Stimulated activated CD4-positive, alpha-beta T cell treated with anti-CD3 and anti-CD28 coated beads, Interleukin-2, amount 100 ng/mL, for 24 hours (primary cell): ENCODE measurements at places on chromosomes 2 and 18.

DNA sequence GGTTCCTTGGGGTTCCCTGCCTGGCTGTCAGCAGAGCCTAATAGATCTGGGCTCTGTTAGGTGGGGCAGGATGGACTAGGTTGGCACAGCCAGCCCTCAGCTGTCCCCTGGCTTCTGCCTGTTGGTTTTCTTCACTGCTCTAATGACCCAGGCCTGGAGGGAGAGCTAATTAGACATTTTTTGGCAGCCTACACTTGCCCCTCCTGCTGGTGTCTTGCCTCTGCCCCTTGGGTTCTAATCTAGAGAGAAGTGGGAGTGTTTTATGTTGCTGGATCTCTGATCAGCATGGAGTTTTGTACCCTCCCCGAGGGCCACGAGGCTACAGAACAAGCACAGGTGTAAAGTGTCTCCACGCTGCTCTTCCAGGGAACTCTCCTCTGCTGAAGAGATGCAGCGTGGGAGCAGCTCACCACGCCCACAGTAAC is 199.4 kb upstream of the RASGRP3 start:
- no peak for DNase-seq

GRCh38 chr18:44672506-44672905 is 8.2 kb upstream of the SETBP1 start:
- DNase-seq, result no peak

DNA sequence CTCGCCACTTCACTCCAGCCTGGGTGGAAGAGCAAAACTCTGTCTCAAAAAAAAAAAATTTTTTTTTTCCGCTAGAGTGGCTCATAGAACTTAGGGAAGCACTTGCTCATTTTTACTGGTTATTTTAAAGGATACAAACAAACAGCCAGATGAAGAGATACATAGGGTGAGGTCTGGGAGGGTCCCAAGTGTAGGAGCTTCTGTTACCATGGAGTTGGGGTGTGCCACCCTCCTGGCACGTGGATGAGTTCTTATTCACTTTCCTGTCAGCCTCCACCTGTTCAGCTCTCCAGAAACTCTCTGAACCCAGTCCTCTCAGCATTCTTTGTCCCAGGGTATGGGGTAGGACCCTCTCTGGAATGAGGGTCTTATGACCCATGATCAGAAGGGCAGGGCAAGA is 4.9 kb upstream of the MAT2A start:
- no peak for DNase-seq

DNA sequence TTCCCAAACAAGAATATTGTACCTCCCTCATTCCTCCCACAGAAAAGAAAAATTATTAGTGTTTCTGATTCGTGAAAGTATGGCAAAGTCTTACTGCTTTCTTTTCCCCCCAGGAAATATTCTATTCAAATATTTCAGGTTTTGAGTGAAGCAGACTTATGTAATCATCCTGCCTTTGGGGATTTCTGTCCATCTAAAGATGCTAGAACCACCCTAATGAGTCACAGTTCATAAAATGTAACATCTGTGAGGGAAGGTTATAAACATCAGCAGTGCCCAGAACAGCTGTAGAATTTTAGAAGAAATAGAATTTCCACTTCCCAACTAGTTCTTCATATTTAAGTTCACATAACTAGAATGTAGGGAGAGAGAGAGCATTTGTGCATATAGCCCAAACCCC is 39.0 kb downstream of the EEF1B2 start:
- no peak for DNase-seq

GRCh38 chr2:227368574-227368973 is 10.5 kb downstream of the TM4SF20 start:
- no peak for DNase-seq

DNA sequence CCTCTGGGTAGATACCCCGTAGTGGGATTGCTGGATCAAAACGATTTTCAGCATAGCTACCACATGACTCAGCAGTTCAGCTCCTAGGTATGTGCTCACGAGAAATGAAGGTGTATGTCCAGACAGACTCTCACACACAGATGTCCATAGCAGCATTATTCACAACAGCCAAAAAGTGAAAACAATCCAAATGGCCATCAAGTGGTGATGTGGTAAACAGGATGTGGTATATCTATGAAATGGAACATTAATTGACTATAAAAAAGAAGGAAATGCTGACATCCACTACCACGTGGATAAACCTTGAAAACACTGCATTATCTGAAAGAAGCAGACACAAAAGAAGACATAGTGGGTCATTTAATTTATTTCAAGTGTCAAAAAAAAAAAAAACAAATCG is 241.9 kb downstream of the EIPR1 start:
- DNase-seq, result no peak

DNA sequence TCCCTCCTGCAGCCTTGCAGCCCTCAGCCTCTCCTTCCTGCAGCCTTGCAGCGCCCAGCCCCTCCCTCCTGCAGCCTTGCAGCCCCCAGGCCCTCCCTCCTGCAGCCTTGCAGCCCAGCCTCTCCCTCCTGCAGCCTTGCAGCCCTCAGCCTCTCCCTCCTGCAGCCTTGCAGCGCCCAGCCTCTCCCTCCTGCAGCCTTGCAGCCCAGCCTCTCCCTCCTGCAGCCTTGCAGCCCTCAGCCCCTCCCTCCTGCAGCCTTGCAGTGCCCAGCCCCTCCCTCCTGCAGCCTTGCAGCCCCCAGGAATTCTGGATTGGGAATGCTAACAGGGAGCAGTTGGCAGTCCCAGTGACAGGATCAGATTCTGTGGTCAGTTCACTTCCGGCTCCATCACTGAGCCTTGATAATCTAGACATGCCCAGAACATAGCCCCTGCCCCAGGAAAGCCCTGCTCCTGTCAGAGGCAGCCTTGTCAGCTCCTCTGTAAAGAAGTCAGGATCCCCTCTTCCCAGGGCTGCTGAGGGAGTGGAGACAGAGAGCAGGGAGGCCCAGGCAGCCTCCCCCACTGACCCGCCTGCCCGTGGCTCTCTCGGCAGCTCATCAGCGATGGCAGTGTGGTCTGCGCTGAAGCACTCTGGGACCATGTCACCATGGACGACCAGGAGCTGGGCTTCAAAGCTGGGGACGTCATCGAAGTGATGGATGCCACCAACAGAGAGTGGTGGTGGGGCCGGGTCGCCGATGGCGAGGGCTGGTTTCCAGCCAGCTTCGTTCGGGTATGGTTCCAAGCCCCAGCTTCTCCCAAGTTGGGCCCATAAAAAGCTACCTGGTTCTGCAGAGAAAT is 54.8 kb downstream of the FAM168B start:
- DNase-seq, result no peak

DNA sequence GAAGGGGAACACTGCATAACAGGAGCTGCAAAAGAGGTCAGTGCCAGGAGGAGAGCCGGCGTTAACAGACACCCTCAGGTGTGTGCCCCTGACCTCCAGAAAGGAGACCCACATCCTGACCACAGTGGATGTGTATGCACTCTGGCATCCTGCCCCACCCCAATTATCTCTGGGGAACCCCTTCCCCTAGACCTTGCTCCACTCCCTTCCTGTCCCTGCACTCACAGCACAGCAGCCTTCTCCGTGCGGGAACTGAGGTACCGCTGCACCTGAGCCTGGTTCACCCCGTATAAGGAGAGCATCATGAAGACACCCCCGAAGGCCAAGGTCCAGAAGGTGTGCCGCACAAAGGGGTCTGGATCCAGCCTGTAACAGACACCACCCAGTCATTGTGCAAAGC is 7.3 kb upstream of the ATRAID start:
- DNase-seq, result no peak
